ENCODE measurements at places on chromosomes 5 and 9.

- no peak for DNase-seq
These were observed 356.8 kb upstream of the DMAC1 start for GRCh38 chr9:8156346-8156745.

DNA sequence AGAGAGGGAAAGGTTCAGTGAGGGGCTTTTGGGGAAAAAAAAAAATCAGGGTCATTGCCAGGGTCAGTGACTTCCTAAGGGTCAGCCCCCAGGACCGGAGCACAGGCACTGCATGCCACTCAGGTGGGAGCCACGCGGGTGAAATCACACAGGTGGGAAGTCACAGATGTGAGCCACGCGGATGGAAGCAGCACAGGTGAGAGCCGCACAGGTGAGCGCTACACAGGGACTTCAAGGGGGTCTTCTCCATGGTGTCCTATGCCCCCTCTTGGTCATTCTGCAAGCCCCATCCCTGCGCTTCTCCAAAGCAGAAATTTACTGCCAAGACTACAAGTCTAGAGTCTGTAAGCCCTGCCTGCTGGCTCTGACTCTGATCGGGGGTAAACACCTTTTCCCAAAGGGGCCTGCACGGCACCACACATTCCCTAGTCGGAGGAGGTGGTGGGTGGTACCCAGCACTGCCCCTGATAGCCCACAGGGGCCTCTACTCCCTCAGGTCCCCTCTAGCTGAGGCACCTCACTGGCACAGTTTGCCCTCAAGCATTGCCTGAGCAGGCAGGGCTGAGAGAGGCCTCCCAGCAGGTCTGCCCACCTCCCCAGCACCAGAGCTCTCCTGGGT, 18.3 kb upstream of the OBP2B start:
- no peak for DNase-seq

DNA sequence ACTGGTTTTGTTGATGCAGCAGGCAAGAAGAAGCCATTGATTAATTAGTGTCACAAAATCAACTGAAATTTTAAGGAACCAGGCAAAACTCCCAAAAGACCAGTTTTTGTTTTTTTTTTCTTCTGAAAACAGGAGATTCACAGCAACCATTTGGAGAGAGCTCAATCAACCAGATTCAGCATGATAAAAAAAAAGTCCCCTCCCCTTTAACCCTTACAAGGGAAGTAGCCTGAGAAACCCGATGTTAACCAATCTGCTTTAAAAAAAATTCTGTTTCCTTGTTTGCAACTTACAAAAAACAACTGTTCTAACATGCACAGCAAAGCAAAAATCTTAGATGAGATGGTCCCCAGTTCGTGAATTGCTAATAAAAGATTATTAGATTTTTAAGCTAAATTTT, 59.7 kb downstream of the HMHB1 start:
- no peak for DNase-seq

- DNase-seq: no peak
These were observed 25.2 kb downstream of the KDM4C start for GRCh38 chr9:6782981-6783380.

GRCh38 chr5:36647046-36647445, 40.6 kb downstream of the SLC1A3 start:
- DNase-seq: no peak

GRCh38 chr9:133735931-133736330, 2.2 kb downstream of the SARDH start:
- DNase-seq: no peak

DNA sequence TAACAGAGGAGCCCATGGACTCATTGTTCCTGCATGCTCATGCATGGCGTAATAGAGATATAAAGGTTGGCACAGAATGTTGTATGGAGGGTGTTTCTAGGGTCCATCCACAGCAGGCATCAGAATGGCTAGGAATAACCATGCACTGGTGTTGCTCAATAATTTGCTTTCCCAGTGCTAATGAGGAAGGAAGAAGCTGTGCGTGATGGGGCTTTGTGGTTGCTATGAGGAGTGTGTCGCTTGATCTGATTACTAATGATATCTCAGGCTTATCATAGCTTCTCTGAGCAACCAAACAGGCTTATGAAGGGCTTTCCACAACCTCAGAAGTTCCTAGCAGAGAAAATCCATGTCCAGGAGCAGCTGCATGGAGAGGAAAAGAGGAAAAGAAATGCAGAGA, 151.3 kb upstream of the TRPC7 start:
- no peak for DNase-seq

GRCh38 chr5:43401827-43402226, 10.4 kb downstream of the CCL28 start:
- DNase-seq: no peak

GRCh38 chr9:1469996-1470395, 419.8 kb downstream of the DMRT2 start:
- no peak for DNase-seq

GRCh38 chr9:86782831-86783230, 164.5 kb downstream of the GAS1 start:
- DNase-seq: no peak

DNA sequence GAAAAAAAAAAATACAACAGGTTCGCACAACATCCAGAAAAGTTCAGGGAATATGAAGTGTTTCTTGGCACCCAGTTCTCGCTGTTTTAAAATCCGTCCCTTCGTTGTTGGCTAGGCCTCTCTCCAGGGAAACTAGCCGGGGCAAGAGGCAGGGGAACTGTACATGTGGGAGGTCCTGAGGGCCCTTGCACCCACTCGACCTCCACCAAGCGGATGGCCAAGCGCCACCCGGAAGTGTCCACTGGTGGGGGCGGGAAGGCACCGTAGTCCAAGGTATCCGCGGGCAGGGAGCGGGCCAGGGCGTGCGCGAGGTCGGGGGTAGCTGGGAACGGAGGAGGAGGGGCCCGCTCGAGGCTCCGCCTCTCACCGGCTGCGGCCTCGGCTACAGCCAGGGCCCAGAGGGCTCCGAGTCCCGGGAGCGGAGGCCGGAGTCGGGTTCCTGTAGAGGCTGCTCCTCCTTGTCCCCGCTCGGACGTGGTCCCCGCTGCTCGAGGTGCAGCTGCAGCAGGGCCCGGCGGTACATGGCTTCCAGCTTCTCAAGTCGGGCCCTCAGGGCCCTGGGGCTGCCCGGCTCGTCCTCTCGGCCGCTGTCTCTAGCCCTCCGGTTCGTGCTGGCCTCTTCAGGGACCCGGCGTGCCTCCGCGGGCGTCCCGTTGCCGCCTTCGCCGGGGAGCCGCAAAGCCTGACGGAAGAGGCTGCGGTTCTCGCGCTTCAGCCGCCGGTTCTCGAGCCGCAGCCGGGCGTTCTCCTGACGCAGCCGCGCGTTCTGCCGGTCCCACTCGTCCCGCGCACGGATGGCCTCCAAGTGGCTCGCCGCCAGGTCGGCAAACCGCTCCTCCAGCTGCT, 720 bp downstream of the TUSC1 start:
- DNase-seq: no peak

- DNase-seq: no peak
These were observed 14.4 kb upstream of the TMOD1 start for GRCh38 chr9:97487107-97487506.

DNA sequence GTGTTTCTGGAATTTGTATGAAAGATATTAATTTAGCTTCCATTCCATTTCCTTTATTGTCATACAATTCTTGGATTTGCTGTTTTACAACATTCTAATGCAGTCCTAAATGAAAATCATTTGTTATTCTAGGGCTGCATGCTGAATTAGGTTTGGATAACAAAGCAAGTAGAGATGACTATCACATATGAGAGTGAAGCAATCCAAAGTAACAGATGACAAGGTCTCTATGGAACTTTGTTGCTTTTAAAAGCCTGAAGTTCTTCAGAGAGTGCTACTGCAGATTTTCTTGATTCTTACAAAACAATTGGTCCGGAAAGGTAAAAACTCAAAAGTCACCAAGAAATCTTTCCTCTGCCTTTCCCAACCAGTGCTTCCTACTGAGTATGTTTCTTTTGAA, 56.9 kb upstream of the VCAN start:
- no peak for DNase-seq

DNA sequence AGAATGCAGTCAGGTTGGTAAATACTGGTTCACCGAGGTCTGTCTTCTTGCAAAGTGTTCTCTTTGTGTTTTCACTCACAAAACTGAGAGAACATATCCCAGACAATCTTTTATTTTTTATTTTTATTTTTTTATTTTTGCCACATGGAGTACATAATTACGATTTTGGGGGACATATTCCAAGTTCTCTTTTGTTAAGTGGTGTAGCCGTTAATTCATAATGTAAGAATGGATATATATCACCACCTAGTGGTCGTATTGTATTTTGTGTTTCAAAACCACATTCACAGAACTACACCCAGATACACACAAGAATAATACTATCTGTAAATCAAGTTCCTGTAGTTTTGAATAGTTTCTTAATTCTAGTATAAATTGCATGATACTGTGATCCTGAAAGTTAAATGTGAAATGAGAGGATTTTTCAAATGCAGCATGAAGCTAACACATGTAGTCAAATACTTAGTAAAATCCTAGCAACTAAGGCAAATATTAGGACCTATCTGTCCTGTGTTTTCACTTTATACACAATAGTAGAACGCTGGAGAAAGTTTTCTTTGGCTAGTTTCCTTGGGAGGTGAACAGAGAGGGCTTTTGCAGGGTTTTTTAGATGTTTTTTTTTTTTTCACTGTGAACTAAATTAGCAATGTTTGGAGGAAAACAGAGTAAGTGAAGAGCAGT, 92.7 kb downstream of the VCAN start:
- DNase-seq: no peak
